NCI-H1105 treated with DMSO at 0.1 percent for 48 hours (cell line): ENCODE measurements at places on chromosomes 4 and X.

DNA sequence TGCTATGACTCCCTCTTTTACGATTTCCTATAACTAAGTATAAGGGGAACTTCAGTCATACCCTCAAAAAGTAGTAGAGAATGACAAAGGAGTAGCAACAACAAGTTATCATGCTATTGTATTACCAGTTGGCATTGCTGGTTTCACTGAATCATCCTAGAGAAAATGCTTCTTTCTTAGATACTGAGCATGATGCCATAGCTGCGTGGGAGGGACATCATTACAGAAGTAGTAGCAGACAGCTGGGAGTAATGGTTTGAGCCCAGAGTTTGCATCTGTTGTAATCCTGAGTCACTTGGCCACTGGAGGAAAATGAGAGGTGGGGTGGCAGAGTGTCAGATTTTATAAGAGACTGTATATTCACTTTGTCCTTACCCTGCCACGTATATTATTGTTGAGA is 38.6 kb downstream of the MTMR1 start:
- DNase-seq = no peak

GRCh38 chr4:125280892-125281403 is 33.8 kb upstream of the FAT4 start:
- no peak for DNase-seq

DNA sequence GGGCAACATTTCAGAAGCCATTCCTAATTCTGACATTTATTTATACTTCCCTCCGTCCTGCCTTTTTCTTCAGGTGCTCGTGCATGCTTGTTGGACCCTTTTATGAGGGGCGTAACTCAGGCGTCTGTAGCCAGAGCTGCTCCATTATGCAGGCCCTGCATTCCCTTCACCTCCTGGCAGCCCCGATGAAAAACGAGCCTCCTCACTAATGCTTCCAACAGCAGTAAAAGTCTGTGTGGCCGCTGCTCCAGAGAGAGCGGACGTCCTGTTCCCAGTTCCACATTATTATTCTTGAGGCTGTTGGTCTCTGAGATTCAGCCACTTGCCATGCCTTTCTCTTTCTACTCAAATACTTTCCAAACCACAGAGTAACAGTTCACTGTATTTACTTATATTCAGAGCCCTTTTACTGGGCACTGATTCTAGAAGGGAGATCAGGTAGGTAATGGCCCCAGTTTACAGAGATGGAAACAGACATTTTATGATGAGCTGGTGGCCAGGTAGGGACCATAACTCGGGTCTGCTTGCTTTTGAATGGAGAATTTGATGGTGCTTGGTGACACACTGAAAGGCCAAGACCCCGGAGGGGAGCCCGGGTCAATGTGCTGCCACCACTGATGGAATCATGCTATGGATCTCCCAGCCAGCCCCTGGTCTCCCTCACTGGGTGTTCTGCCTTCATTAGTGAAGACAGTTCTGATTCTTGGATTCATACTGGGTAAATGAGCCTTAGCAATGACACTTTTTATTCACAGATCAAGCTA is 101.0 kb downstream of the GATB start:
- no peak for DNase-seq

GRCh38 chr4:2336659-2337058 is 74.8 kb upstream of the MXD4 start:
- no peak for DNase-seq

- DNase-seq = no peak
Observed at GRCh38 chr4:17008834-17009345, 110.4 kb upstream of the LDB2 start.

- DNase-seq = no peak
Observed at GRCh38 chr4:152161676-152162330, 374.1 kb downstream of the FBXW7 start.
